ENCODE measurements at places on chromosomes 11 and 22.

- no peaks in the 10 kb centered on the region for H3K4me1 ChIP-seq
- H3K27ac ChIP-seq = no peak overlapping the region
- DNase-seq = no peak
- no peak overlapping the region for H3K4me3 ChIP-seq
- H3K36me3 ChIP-seq = no peaks in the 10 kb centered on the region
- H3K27me3 ChIP-seq = no peaks in the 10 kb centered on the region
These were observed 242.2 kb downstream of the DCDC1 start for GRCh38 chr11:31127290-31127689.

- no peak overlapping the region for H3K4me3 ChIP-seq
- H3K4me1 ChIP-seq = no peaks in the 10 kb centered on the region
- H3K36me3 ChIP-seq = no peaks in the 10 kb centered on the region
- H3K27ac ChIP-seq = no peak overlapping the region
- H3K27me3 ChIP-seq = peaks cover 41% of the 10 kb centered on the region
- no peak for DNase-seq
These were observed 66.2 kb downstream of the DHCR7 start for GRCh38 chr11:71381781-71382505.

DNA sequence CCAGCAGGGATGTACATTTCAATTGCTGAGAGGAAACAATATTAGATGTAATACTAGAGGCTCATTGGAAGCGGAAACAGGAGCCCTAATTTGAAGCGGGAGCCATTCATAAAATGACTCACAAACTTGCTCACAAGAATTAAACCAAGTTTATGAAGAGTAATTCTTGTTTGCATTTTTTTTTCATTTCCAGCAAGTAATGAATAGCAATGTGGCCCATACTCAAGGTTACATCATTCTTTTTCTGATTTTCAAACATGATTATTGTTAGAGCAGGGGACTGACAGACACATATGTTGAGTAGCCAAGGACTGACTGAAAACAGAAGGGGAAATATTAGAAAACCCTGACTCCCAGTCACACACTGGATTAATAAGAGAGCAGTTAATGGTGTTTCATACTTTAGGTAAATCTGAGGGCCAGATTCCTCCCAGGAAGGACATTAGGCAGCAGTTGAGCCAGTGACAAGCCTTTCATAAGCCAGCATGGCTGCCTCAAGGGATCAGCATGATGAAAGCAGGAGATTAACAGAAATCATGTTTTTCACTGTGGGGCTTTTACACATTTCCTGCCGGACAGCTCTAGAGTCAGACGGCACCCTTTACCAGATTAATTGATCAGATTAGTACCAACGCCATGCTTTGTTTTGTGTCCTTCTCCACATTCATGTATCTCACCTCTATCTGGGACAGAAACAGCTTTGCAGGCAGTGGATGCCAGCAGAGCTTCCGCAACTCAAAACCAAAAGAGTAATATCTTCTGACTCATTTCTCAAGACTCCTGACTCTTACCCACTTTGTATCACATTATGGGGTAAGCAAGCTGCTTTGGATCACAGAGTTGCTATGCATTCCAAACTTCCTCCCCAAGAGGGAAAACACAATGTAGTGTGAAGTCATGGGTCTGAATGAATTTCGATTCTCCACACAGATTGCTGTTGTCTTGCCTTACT is 831.6 kb downstream of the KCNA4 start:
- H3K27ac ChIP-seq = no peak overlapping the region
- DNase-seq = no peak
- no peak overlapping the region for H3K4me3 ChIP-seq
- H3K4me1 ChIP-seq = no peaks in the 10 kb centered on the region

DNA sequence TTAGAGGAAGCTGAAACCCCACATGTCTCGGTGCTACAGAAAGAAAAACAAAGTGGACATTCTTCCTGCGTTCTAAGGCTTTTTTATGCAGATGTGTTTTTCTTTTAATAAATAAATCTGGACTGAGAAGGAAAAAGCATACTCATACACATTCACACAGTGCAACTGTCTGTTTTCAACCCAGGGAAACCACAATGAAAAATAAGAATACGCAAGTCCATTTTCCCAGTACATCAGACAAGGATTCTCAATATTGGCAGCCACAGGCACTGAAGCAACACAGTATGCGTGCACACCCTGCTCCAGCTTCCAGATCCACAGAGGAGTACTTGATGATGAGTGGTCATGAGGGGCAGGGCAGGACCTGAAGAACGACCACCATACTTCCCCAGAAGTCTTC is 86.9 kb downstream of the ETS1 start:
- peaks cover 83% of the 10 kb centered on the region for H3K36me3 ChIP-seq
- DNase-seq = no peak
- peak overlapping the region; percentile 99 for H3K4me3 ChIP-seq
- H3K4me1 ChIP-seq = peaks cover 100% of the 10 kb centered on the region

DNA sequence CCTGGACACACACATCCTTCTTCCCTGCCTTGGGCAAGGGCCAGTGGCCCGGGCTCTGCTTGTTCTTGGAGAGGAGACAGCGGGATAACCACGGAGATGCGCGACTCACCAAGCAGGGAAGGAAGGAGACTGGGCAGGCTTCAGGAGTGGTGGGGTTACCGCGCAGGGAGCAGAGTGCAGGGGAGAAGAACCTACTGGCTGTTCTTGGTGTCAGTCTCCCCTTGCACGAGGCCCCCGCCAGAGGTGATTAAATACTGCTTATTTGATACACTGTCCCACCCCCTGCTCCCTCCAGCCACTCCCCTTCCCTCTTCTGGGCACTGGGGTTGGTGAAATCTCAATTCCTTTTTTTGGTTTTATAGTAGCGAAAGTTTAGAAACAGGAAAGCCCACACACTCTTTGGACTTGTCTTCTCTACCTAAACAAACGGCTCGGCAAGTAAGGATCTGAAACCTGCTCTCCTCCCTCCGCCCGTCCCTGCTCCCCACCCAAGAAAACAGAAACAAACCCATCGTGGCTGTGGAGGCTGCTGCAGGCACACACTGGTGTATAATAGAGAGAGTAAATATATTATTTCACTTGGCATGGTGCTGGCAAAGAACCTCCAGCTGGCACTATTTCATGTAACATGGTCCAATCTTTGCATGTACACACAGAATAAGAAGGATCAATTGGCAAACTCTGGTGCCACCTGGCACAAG is 10.8 kb downstream of the LARGE2 start:
- DNase-seq = no peak
- H3K27me3 ChIP-seq = no peaks in the 10 kb centered on the region
- peak overlapping the region; percentile 84 for H3K27ac ChIP-seq
- H3K36me3 ChIP-seq = no peaks in the 10 kb centered on the region

- DNase-seq = no peak
- no peak overlapping the region for H3K27ac ChIP-seq
- no peaks in the 10 kb centered on the region for H3K27me3 ChIP-seq
- H3K4me1 ChIP-seq = no peaks in the 10 kb centered on the region
These were observed 73.1 kb upstream of the POU2AF2 start for GRCh38 chr11:111172321-111172862.

DNA sequence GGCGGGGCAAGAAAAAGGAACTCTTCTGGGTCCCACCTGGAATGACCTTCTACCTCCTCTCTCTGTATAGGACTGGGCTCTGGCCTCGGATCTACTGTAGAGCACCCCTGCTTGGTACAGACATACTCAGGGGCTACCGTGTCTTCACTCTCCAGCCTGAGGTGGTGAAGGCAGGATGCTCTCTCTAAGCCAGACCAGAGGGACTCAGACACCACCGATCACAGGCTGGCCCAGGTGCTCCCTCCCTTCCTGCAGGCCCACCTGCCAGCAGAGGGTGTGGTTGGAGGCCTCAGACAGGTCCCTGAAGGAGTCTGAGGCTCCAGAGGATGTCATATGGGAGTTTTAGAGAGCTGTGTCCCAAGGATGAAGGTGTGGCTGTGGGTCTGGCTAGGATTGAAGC is 4.1 kb downstream of the NHERF4 start:
- no peaks in the 10 kb centered on the region for H3K4me1 ChIP-seq
- no peaks in the 10 kb centered on the region for H3K36me3 ChIP-seq
- H3K27ac ChIP-seq = no peak overlapping the region
- DNase-seq = no peak

DNA sequence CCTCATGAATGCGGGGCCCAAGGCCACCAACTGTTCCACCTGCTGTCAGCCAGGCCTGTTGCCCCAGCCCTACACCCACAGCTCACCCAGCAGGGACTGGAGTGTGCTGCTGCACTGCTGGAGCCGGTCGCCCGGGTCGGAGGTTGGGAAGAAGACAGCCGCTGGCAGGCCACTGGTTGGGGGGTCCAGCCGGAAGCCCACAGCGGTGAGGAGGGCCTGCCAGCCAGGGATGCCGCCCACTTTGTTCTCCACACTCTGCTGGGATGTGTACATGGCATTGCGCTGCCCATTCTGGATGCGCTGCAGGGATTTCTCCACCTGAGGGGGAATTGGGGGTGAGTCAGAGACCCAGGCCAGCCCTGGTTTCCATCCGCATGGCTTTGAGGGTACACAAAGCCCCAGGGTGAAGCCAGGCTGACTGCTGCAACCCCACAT is 74.2 kb upstream of the PITPNB start:
- no peak for DNase-seq
- H3K36me3 ChIP-seq = no peaks in the 10 kb centered on the region
- no peaks in the 10 kb centered on the region for H3K27me3 ChIP-seq
- H3K4me3 ChIP-seq = no peak overlapping the region

GRCh38 chr11:65366340-65366773 is 11.8 kb downstream of the TIGD3 start:
- no peak overlapping the region for H3K27ac ChIP-seq
- no peak overlapping the region for H3K4me3 ChIP-seq
- peaks cover 4% of the 10 kb centered on the region for H3K4me1 ChIP-seq

- H3K36me3 ChIP-seq = no peaks in the 10 kb centered on the region
- DNase-seq = no peak
- H3K4me3 ChIP-seq = peak overlapping the region; percentile 50
- peak overlapping the region; percentile 66 for H3K27ac ChIP-seq
- peaks cover 10% of the 10 kb centered on the region for H3K4me1 ChIP-seq
- peaks cover 3% of the 10 kb centered on the region for H3K27me3 ChIP-seq
These were observed 817 bp downstream of the PANX3 start for GRCh38 chr11:124612045-124612444.

DNA sequence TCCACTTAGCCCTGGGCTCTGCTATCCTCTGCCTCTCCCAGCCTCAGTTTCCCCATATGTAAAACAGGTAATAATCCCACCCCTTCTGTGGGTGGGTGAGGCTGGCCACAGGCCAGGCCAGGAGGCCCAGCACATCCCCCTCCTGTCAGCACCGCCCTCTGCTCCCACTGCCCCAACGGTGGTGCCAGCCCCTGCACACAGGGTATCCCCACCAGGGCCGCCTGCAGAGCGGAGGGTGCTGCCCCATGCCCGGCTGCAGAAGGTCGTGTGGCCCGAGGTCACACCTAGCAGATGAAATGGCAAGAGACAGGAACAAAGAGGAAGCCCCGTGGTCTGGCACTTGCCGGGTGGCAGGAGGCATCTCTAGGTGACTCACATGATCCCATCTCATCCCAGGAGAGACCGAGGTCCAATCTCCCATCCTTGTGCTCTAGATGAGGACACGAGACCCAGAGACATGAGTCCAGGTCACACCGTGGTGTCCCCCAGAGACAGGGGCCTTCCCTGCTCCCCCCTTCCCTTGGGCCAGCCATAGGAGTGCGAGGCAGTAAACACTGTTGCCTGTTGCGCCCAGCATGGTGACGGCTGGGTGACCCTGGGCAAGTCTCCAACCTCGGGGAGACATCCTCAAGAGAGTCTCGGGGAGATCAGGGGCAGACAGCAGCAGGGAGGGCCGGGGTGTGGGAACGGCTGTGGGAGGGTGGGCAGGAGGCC is 27.2 kb upstream of the PPARA start:
- H3K4me3 ChIP-seq = no peak overlapping the region
- H3K27ac ChIP-seq = no peak overlapping the region
- no peaks in the 10 kb centered on the region for H3K4me1 ChIP-seq
- no peaks in the 10 kb centered on the region for H3K27me3 ChIP-seq
- H3K36me3 ChIP-seq = no peaks in the 10 kb centered on the region

- H3K4me3 ChIP-seq = no peak overlapping the region
- no peak for DNase-seq
- H3K36me3 ChIP-seq = no peaks in the 10 kb centered on the region
- no peaks in the 10 kb centered on the region for H3K4me1 ChIP-seq
These were observed 60.0 kb downstream of the OR10A6 start for GRCh38 chr11:7871056-7871455.

DNA sequence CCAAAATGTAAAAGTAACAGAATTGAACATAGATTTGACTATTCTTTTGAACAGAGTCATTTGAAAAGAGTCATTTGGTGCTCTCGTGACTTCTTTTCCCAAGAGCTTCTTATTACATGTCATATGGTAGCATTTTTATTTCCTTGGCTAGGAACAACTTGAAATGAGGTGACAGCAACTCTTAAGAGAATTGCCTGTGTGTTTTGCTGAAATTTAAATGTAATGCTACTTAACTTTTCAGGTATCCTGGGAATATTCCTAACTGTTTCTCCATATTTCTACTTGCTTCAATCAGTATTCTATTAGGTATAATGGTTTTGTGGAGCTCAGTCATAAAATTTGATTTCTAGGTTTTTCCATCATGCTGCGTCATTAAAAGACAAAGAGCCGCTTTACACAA is 700.7 kb downstream of the LUZP2 start:
- no peaks in the 10 kb centered on the region for H3K27me3 ChIP-seq
- DNase-seq = no peak
- H3K27ac ChIP-seq = no peak overlapping the region
- H3K4me3 ChIP-seq = no peak overlapping the region
- no peaks in the 10 kb centered on the region for H3K36me3 ChIP-seq

DNA sequence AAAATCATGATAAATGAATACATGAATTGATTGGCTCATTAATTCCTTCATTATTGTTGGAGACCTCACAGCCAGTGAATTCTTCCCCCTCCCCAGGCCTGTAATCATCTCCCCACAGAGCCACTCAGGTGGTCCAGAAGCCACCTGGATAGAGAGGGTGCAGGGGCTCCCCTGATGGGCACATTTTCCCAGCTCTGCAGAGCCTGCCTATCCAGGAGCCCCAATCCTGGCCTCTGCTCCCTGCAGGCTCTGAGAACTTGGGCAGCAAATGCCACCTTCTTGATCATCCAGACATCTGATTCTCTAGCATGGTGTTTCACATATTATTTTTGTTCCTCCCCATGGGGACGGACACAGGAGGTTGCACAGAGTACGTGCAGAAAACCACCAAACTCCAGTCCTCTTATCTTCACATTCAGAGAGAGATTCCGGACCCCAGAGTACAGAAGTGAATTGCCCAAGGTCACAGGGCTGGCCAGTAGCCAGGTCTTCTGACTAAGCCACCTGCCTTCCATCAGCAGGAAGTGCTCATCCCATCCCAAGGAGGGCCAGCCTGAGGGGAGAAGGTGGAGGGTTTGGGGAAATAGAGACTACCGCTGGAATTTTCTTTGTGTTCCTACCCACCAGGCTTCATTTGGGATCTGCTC is 348.0 kb downstream of the BUD13 start:
- DNase-seq = no peak
- H3K27me3 ChIP-seq = peaks cover 7% of the 10 kb centered on the region
- no peak overlapping the region for H3K27ac ChIP-seq

- H3K4me3 ChIP-seq = no peak overlapping the region
- no peak overlapping the region for H3K27ac ChIP-seq
- no peak for DNase-seq
- H3K4me1 ChIP-seq = no peaks in the 10 kb centered on the region
- H3K36me3 ChIP-seq = no peaks in the 10 kb centered on the region
These were observed 35.8 kb upstream of the POU2AF2 start for GRCh38 chr11:111209543-111210355.
